Effector memory CD8-positive, alpha-beta T cell (primary cell): ENCODE measurements at places on chromosomes 2 and 18.

GRCh38 chr2:159366538-159366937 lies 80.0 kb upstream of the WDSUB1 start:
- peaks cover 6% of the 10 kb centered on the region for H3K36me3 ChIP-seq
- no peak overlapping the region for H3K4me3 ChIP-seq
- no peaks in the 10 kb centered on the region for H3K4me1 ChIP-seq

GRCh38 chr2:239292531-239292930 lies 108.3 kb downstream of the HDAC4 start:
- H3K4me1 ChIP-seq, result peaks cover 46% of the 10 kb centered on the region
- no peak overlapping the region for H3K4me3 ChIP-seq
- H3K36me3 ChIP-seq, result no peaks in the 10 kb centered on the region
- no peak overlapping the region for H3K27ac ChIP-seq

GRCh38 chr2:64192125-64192479 lies 47.9 kb upstream of the PELI1 start:
- no peak overlapping the region for H3K4me3 ChIP-seq
- no peak overlapping the region for H3K27ac ChIP-seq

GRCh38 chr2:41859615-41860514 lies 188.0 kb upstream of the PKDCC start:
- no peaks in the 10 kb centered on the region for H3K36me3 ChIP-seq
- H3K4me3 ChIP-seq, result no peak overlapping the region
- no peaks in the 10 kb centered on the region for H3K4me1 ChIP-seq
- no peak overlapping the region for H3K27ac ChIP-seq

DNA sequence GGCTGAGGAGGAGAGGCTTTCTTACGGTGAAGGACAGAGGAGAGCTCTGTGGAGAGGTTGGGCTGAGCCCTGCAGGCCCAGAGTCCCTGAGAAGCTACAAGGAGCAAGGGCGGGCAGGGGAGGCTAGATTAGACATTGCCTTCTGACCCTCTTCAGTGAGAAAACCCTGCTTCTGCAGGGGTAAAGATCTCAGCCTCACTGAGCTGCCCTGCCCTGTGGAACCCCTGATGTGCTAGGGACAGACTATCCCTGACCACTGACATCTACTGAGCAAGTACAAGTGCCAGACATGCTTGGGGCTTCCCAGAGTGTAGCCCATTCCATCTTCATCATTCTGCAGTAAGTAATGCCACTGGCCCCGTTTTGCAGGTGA lies 111.5 kb downstream of the CYP26B1 start:
- H3K4me1 ChIP-seq, result no peaks in the 10 kb centered on the region
- H3K4me3 ChIP-seq, result no peak overlapping the region
- no peak overlapping the region for H3K27ac ChIP-seq

DNA sequence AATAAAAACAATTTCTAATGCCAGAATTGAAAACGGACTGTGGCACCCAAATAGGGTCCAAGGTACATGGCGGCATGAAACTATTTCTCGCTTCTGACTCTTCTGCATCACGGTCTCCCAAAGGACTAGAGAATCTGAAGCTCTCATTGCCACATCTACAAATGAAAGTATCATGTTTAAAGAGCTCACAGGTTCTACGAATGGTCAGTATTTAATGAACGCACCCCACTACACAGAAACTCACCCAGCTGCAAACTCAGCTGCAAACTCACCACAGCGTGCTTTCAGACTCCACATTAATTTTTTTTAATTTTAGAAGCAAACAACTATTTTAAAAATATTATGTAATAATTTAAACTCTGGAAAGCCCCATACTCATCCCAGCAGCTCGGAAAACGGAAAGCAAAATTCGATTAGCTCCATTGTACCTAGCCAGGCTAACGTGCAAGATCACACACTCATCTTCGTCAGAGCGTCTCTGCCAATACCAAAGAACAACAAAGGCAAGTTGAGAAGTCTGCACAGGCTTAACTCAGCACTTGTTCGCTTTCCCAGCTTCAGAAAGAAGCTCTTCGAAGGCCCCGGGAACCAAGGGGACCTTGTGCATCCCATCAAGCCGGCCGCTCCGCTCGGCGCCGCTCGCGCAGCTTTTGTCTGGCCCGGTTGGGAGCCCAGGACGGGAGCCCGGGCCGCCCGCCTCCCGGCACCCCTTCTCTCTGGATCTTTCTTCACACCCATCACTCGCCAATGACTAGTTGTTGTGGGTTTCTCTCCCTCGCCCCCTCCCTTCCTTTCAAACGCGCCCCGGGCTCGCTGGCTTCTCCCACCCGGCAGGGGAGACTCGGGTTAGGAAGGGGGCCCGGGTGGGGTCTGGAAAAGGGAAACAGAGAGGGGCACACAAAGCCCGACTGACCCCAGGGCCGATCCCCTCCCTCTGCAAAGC lies 785 bp downstream of the CLASP1 start:
- H3K27me3 ChIP-seq, result no peaks in the 10 kb centered on the region
- H3K36me3 ChIP-seq, result peaks cover 38% of the 10 kb centered on the region
- peak overlapping the region; percentile 100 for H3K4me3 ChIP-seq
- DNase-seq, result peak; percentile 55
- H3K27ac ChIP-seq, result peak overlapping the region; percentile 100
- H3K4me1 ChIP-seq, result peaks cover 28% of the 10 kb centered on the region

- H3K4me3 ChIP-seq, result no peak overlapping the region
- no peak overlapping the region for H3K27ac ChIP-seq
- peaks cover 5% of the 10 kb centered on the region for H3K4me1 ChIP-seq
These were observed 70.3 kb upstream of the NCK2 start for GRCh38 chr2:105674401-105674800.

DNA sequence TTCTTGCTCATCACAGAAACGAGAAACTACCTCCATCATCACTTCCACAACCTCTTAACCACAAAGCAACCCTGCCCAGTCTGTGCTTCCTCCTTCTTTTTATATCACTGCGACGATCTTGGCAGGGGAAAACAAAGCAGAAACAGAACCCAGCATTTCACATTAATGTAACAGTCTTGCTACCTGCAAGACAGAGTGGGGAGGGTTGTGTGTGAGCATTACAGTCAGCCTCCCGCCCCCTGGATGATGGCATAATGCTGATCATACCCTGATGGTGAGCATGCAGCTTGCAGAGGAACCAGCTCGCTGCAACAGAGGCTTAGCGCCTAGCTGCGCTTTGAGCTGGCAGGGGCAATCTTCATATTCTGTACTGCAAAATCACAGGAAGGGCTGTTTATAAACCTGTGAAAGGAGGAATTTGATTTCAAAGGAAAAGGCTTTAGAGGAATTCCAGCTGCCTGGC lies 376.1 kb downstream of the IRS1 start:
- H3K4me1 ChIP-seq, result peaks cover 8% of the 10 kb centered on the region
- peak; percentile 7 for DNase-seq
- H3K27me3 ChIP-seq, result no peaks in the 10 kb centered on the region
- H3K27ac ChIP-seq, result peak overlapping the region; percentile 46
- no peaks in the 10 kb centered on the region for H3K36me3 ChIP-seq

DNA sequence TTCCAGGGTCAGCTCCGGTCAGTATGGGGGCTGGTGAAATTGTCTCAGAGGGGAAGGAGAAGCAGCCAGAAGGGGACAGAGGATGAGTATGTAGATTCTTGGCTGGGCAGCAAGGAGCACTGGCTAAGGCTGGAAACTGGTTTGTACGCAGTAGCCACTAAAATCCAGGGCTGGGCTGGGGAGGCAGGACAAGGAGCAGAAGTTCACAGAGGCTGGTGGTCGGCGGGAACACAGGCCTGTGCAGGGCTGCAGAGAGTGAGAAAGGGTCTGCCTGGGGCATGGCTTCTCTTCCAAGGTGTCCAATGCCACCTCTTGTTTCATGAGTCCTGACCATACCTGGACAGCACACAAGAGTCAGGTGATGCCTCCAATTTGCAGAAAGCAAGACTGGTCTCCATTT lies 94.4 kb upstream of the HDAC4 start:
- no peak overlapping the region for H3K27ac ChIP-seq
- DNase-seq, result no peak
- H3K4me1 ChIP-seq, result peaks cover 7% of the 10 kb centered on the region
- no peak overlapping the region for H3K4me3 ChIP-seq
- peaks cover 43% of the 10 kb centered on the region for H3K27me3 ChIP-seq
- H3K36me3 ChIP-seq, result peaks cover 3% of the 10 kb centered on the region

DNA sequence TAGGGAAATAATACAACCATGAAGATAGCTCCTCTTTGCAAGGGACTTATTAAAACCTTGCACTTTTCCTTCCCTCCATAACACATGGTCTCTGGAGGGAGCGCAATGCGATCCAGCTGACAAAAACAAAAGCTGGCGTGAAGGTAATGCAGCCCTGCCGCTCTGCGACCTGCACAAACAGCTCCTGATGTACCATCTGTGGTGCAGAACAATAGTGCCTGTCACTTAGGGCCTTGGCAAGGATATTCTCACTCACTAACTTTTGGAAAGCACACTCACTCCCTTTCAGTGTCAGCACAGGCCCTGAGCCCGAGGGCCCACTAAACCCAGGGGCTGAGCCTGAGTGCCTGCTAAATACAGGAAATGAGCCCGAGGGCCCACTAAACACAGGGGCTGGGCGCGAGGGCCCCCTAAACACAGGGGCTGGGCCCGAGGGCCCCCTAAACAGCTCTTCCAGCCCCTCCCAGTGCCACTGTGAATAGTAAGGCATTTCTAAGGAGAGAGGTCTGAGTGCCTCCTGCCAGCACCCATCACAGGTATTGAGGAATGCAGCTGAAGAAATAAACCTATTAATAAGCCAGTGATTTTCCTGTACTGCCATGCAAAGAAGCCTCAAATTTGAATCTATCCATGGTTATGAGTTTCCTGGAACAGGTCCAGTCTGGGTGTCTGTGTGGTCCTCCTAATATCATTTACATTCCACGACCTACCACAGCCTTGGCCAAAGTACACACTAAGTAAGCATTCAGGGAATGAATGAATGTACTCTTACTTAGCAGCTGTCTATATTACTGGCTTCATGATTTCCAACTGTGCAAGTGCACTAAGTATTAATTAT lies 9.3 kb downstream of the L3MBTL4 start:
- H3K4me3 ChIP-seq, result no peak overlapping the region
- H3K36me3 ChIP-seq, result no peaks in the 10 kb centered on the region
- no peaks in the 10 kb centered on the region for H3K4me1 ChIP-seq
- no peaks in the 10 kb centered on the region for H3K27me3 ChIP-seq

DNA sequence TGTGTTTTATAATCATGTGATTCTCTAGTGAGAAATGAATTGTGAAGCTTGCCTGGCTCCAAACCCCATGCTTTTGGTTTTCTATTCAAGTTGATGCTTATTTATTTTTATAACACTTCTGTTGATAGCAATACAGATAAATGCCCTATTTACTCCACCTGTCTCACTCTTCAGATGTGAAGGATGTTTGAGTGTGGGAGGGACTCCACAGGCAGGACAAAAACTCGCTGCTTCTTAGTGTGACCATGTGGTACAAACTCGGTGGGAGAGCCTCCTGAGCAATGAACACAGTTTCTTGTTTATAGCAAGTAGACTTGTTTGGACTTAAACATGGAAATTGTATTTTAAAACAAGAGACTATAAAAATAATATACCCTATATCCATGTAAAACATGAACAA lies 219.7 kb downstream of the GULP1 start:
- H3K4me3 ChIP-seq, result no peak overlapping the region
- no peaks in the 10 kb centered on the region for H3K4me1 ChIP-seq
- H3K27ac ChIP-seq, result no peak overlapping the region
- DNase-seq, result no peak
- H3K27me3 ChIP-seq, result no peaks in the 10 kb centered on the region

- H3K27me3 ChIP-seq, result no peaks in the 10 kb centered on the region
- DNase-seq, result no peak
These were observed 155.4 kb downstream of the ASXL3 start for GRCh38 chr18:33733376-33733775.

DNA sequence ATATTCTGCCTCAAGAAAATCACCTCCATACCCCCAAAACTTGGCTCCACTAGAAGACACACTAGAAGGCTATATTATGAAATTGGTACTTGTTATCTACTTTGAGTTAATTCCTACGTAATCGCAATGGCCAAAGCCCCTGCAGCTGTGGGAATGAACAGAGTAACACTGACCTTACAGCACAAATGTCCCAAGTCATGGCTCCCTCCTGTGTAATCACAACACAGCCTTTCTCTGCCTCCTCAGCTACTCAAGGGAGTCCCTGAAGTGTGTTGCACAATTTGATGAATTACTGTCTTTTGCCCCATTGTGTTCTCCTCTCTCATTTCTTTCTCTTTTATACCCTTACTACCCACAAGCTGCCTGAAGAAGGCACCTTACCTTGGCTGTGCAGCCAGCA lies 375.2 kb downstream of the ARHGAP15 start:
- no peak overlapping the region for H3K4me3 ChIP-seq
- H3K27ac ChIP-seq, result peak overlapping the region; percentile 36

GRCh38 chr2:7429733-7430132 lies 512.5 kb downstream of the RNF144A start:
- H3K4me1 ChIP-seq, result peaks cover 32% of the 10 kb centered on the region
- H3K36me3 ChIP-seq, result no peaks in the 10 kb centered on the region
- peak overlapping the region; percentile 10 for H3K27ac ChIP-seq
- DNase-seq, result no peak
- peak overlapping the region; percentile 84 for H3K4me3 ChIP-seq

DNA sequence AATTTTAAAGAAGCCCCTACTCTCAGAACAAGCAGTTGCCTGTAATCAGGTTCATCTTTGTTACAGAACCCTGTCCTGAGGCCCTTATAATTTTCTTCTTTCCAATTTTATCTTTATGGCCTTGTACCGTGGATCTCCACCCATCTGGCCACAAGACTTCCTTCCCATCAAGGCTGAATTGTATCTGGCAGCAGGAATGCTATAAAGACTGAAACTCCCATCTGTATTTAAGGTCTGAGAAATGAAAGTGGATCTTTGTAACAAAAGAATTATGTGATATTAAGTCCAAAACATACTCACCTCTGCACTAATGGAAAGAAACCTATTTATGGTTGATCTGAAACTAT lies 91.8 kb downstream of the METTL8 start:
- H3K27me3 ChIP-seq, result no peaks in the 10 kb centered on the region
- no peak overlapping the region for H3K4me3 ChIP-seq

- peak; percentile 74 for DNase-seq
- H3K4me1 ChIP-seq, result peaks cover 23% of the 10 kb centered on the region
- H3K36me3 ChIP-seq, result peaks cover 14% of the 10 kb centered on the region
- peak overlapping the region; percentile 98 for H3K27ac ChIP-seq
These were observed 14.1 kb upstream of the CHRNA1 start for GRCh38 chr2:174778085-174778981.

- no peak overlapping the region for H3K4me3 ChIP-seq
- no peak for DNase-seq
- H3K4me1 ChIP-seq, result no peaks in the 10 kb centered on the region
- no peaks in the 10 kb centered on the region for H3K27me3 ChIP-seq
- no peaks in the 10 kb centered on the region for H3K36me3 ChIP-seq
- no peak overlapping the region for H3K27ac ChIP-seq
These were observed 36.4 kb downstream of the LYPD1 start for GRCh38 chr2:132633635-132634034.

- H3K27me3 ChIP-seq, result no peaks in the 10 kb centered on the region
- peaks cover 16% of the 10 kb centered on the region for H3K36me3 ChIP-seq
- peaks cover 65% of the 10 kb centered on the region for H3K4me1 ChIP-seq
- DNase-seq, result no peak
- H3K4me3 ChIP-seq, result no peak overlapping the region
These were observed 28.3 kb downstream of the AGFG1 start for GRCh38 chr2:227500301-227500630.

DNA sequence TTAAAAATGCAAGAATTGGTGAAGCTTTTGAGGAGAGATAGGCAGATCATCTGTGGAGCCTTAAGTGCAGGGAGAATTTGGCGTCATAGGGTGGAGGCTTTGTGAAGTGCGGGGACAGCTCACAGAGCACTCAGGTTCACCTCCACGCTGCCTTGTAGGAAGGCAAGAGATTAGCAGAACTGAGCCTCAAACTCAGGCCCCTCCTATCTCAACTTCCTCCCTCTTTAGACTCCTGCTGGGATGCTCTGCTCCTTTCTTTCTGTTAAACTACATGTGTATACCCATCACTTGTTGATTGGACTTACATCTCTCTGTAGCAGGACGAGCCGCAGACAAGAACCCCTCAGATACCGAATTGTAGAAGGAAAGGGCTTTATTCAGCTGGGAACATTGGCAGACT lies 422.2 kb downstream of the SETBP1 start:
- no peak for DNase-seq
- H3K4me3 ChIP-seq, result no peak overlapping the region
- H3K27ac ChIP-seq, result no peak overlapping the region
- H3K4me1 ChIP-seq, result peaks cover 12% of the 10 kb centered on the region
- no peaks in the 10 kb centered on the region for H3K36me3 ChIP-seq
- peaks cover 5% of the 10 kb centered on the region for H3K27me3 ChIP-seq
